ENCODE measurements at places on chromosomes 11 and 22.

GRCh38 chr11:19988598-19988997, 171.7 kb downstream of the DBX1 start:
- no peak for DNase-seq

- DNase-seq, result no peak
Observed at GRCh38 chr22:24027991-24028390, 16.9 kb downstream of the CABIN1 start.

DNA sequence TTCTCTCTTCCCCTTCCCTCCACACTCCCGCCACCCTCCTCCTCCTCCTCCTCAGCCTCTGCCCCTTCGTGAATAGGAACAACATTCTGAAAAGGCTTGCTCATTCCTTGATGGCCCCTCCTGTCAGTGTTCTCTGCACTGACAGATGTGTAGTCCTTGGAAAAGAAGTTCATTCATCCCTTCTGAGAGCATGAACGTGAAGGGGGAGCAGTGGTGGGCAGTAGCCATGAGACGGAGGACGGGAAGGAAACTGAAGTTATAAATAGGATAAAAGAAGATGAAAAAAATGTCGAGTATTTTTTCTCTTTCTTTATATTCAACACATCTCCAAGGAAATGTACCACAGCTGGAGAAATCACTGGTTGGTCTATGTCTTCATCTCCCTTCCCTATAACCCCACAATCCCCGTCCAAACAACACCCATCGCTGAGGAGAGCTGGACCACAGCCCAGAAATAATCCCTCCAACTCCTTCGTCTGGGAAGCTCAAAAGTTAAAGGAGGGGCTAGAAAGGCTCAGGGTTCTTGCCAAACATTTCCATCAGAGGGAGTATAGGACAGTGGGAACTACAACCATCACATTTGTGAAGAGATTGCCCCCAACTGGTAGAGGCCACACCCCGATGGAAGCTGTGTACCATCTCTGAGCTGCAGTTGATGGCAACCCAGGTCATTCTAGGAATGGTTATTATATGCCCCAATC, 33.5 kb downstream of the ETS1 start:
- peak; percentile 87 for DNase-seq

DNA sequence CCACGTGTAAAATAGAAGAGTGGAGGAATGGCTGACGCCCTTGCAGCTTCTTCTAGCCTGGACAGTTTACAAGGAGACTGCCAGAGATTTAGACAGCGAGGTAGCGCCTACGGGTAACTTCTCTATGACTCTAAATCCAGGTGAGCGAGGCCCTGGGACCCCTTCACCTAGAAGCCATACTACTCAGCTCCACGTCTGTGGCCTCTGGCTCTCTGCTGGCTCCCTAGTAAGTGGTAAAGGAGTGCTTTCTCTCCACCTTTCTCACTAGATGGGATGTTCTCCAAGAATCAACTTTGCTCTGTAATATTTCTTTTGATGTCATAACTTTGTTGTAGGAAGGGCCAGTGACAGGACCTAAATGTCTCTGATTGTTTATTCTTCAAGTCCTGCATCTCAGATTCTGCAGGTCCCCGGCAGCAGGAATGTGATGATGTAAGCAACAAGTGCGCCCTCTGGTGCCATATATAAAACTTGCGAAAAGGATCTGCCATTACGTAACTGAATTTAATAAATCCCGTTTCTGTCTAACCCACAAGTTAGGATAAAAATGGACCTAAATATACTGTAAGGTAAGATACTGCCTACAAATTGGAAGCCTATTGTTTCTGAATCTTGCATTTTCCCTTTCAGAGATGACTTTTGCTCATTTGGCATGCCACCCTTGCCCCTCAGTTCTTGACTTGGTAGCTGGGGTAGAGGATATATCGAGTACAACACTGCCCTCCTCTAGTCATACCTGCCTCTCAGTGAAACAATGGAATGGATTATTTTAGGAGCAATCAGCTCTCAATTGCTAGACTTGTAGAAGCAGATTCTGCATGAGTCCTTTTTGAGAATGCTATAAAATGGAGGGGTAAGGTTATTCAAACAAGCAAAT, 11.0 kb upstream of the PTPN5 start:
- peak; percentile 32 for DNase-seq

DNA sequence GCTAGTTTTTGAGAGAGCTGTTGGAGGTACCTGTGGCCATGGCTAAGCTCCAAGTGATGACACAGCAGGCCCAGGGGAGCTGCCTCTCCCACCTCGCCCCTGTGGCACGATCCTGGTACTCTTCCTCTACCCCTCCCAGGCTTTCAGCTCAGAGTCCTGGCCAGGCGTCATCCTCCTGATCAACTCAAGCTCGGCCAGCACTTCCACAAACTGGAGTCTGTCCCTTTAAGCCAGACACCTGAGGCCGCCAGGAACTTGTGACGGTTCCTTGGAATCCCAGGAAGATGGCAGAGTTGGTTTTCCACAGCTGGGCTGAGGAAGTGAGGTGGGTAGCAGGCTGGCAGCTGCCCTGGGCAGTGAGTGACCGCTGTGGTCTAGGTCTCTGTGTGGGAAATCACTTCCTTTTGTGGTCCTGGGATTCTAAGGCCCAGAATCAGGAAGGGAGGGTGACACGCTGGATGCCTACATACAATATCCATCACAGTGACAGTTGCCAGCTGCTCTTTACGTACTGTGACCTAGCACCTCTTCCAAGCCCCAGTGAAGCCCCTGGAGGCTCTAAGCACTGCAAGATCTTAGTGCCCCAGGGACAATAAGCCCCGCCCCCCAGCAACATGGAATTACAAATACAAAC, 3.2 kb upstream of the CST6 start:
- no peak for DNase-seq

- no peak for DNase-seq
Observed at GRCh38 chr22:32958001-32958400, 100.2 kb downstream of the SYN3 start.
